ENCODE measurements at places on chromosomes 2 and 18.

DNA sequence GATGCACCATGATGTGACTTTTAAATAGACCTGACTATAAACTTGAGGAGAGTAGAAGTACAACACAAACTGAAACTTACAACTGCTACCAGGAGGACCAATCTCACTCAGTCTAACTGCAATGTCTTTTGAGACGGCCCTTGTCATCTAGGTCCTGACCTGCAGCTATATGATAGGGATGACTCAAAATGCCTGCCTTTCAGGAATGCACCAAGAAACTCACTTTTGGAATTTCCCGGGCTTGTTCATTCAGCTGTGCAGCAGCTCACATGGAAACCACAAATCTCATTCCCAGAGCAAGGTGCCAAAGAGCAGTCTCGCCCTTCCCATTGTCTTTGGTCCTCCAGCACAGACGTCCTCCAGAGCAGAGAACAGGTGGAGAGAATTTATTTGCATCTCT is 113.7 kb downstream of the SPOPL start:
- peak; percentile 92 for DNase-seq

- no peak for DNase-seq
Observed at GRCh38 chr2:42978175-42978886, 185.9 kb upstream of the HAAO start.

- DNase-seq = no peak
Observed at GRCh38 chr2:43515807-43516497, 79.9 kb downstream of the THADA start.

DNA sequence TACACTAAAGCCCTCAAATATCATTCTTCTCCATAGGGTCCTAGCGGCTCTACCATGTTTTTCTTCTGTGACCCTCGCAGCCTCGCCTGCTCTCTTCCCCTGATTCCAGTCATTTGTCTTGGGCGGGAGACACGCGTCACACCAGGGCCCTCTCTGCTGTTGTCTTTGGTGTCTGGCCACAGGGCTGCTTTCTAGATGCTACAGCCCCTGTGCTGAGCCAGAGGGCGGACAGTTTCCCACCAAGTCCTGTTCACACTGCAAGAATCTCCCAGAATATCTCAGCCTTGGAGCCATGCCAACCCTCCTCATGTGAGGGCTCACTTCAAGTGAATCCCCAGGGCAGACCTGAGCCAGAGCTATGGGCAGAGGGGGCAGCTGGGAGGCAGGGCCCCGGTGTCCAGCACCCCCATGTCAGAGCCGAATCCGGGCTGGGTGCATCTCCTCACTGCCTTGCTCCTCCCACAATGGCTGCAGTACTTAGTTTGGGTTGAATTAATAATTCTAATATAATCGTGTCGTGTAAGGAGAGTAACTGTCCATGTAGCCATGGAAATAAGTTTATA is 42.1 kb downstream of the DIPK1C start:
- DNase-seq = no peak

DNA sequence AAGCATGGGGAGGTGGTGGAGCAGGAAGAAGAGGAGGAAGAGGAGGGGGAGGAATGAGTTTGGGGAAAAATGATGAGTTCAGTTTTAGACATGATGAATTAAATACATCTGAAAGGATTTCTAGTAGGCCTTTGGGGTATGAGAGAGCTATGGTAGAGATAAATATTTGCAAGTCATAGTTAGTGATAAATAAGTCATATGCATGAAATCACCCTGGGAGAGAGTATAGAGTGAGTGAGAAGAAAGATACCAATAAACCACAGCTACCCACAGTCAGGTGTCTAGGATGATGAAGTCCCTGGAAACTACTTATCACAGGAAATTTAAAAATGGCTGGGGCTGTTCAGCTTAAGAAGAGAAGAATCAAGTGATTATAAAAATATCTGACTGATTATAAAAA is 240.5 kb downstream of the RDH14 start:
- DNase-seq = peak; percentile 58

DNA sequence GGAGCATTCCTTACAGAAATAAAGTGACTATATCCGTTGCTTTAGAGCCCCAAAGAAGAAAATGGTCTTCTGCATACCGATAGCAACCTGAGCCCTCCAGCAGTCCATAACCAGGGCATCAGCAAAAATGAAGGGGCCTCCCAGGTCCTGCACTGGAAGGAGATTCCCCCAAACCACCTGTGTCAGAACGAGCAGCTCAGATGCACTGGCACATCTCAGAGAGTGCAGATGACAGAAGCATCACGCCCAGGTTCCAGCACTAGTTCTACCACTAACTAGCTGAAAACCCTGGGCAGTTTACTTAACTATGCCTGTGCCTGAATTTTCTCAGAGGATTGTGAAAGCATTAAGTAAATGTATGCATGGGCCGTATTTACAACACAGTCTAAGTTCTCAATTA is 466.7 kb upstream of the MYT1L start:
- DNase-seq = no peak

DNA sequence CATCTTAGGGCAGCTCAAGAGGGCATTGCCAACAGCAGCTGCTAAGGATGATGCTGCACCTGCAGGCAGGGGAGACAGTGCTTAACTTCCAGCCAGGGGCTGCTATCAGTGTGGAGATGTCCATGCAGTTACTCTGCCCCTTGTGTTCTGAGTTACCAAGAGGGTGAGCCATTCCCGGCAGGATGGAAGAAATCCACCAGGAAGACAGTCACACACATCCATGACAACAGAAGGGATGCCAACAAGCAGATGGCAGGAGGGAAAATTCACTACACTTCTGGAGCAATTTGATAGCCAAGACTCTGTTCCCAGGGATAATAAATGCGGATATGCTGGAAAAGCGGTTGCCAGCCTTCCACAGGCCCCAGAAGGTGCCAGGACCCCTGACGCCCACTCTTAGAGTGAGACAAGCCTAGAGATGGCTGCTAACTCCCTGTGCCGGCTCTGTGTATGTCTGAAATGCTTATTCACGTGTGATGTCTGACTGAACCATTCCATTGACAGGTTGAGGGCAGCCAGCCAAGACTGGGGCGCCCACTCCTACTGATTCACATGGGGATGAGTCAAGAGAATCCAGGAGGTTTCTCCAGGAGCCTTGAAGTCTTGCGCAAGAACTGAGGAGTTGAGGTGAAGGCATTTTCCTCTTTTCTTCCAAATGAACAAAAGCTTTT is 24.5 kb downstream of the LOXHD1 start:
- DNase-seq = peak; percentile 82

DNA sequence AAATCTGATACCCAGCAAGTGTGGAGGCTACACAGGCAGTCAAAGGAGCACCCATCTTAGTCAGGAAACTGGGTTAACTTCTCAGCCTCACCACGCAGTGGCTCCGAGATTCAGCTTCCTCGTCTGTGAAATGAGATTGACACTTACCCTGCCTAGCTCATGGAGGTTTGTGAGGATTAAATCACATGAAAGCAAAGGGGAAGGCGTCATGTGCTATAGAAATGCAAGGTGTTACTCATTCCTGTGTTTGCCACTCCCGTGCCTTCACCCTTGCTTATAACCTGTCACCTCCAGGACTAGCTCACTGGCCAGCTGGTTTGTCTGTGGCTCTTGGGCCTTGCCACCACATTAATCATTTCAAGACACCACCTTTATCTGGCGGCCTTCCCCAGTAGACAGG is 118.9 kb upstream of the FOSL2 start:
- DNase-seq = no peak

GRCh38 chr2:16392647-16393499 is 272.8 kb downstream of the CYRIA start:
- no peak for DNase-seq

GRCh38 chr18:60232541-60232940 is 140.0 kb downstream of the MC4R start:
- peak; percentile 86 for DNase-seq

DNA sequence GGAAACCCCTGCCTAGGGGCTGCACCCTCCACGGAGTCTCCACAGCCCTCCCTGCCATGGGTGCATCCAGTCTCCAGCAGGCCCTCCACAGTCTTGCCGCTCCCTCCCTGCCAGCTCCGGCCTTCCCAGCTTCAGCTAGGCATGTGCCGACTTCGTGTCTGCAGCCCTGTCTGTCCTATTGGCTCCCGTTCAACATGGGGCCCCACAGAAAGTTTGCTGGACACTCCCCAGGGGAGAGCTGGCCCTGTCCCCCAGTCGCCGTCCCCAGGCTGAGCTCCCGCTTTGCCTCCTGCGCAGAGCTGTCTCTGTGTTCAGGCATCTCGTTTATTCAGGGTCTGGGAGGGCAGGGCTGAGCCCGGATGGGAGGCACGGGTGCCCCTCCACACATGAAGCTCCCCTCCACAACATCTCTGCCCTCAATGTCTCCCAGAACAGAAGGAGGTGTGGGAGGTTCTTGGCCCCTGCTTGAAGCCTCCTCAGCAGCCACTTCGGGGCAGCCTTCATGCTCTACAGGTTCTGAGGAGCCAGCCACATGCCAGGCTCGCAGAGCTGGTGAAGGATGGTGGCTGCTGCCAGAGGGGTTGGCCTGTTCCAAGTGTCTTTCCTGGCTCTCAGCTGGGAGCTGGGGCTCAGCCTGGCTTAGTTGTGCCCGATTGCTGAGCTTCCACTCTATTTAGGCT is 120.1 kb upstream of the PXDN start:
- no peak for DNase-seq

- DNase-seq = peak; percentile 42
Observed at GRCh38 chr2:186771850-186772463, 77.0 kb downstream of the ZSWIM2 start.

DNA sequence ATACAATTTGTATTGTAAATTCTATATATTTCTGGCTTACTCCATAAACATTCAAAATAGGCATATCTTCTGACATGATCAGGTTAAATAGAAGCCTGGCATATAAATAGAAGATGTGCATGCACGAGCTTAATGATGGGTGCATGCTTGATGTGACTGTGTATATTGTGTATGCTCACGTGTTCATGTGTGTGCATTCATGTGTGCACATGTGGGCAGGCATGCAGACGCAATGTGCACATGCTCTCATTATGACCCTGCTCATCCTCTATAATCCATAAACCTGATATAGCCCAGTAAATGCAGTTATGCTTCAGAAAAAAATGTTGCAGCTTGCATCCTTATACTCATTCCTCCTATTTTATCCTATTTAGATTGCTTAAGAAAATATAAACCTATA is 29.2 kb downstream of the RAB27B start:
- no peak for DNase-seq

DNA sequence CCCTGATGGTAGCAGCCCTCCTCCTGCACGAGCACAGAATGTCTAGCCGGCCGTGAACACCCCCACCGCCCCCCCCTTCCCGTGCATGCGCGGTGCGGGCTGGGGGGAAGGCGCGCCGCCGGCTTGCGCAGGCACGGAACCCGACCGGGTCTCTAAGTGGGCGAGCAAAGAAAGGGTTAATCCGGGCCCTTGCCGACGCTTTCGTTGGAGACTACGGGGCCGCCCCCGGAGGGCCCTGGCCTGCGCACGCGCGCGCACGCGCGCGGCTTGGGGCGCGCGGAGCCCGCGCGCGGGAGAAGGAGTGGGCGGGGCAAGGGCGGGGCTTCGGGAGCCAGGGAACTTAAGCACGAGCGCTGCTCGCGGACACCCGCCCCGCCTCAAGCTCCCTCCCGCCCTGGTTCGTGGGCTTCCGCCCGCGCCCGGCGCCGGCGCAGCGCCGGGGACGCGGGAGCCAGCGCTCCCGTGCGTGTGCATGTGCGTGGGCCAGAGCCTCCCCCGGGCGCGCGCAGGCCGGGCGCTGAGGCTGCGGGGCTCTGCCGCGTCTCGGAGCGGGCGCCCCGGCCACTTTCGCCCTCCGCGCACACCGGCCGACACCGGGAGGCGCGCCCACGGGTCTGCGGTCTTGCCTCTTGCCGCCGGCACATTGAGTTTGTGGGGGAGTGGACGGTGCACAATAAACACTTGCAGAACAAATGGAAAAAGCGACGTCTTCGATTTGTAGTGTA is 617 bp upstream of the ZBTB14 start:
- DNase-seq = peak; percentile 88

- DNase-seq = peak; percentile 67
Observed at GRCh38 chr2:134773759-134774742, 55.3 kb upstream of the TMEM163 start.

DNA sequence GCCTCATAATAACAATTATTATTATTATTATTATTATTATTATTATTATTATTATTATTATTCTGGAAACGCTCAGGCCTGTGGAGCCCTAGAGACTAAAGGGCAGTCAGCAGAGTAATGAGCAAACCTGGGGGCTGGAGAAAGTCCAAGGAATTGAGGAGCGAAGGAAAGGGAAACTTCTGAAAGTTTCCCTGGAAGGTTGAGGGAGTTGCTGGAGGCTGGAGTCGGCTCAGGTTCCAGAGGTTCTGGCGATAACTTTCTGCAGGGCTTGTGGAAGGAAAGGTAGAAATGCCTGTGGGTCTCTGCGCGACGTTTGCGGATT is 9.2 kb downstream of the POU3F3 start:
- no peak for DNase-seq

- no peak for DNase-seq
Observed at GRCh38 chr2:233430651-233431050, 76.4 kb downstream of the DGKD start.

DNA sequence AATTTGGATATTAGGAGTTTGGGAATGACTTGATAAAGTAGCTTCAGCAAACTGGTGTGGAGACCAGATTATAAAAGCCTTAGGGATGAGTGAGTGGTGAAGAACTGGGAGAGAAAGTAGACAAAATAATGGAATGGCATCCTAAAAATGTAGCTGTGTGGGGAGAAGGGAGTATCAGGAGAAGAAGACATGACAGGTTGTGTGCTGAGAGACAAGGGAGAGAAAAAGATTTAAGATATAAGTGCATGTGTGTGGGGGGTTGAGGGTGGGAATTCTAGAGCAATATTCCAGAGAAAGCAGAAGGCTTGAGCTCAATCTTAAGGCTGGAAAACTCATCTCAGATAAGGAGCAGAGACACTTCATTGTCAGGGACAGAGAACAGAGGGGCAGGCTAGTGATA is 159.5 kb downstream of the HNMT start:
- DNase-seq = peak; percentile 71

DNA sequence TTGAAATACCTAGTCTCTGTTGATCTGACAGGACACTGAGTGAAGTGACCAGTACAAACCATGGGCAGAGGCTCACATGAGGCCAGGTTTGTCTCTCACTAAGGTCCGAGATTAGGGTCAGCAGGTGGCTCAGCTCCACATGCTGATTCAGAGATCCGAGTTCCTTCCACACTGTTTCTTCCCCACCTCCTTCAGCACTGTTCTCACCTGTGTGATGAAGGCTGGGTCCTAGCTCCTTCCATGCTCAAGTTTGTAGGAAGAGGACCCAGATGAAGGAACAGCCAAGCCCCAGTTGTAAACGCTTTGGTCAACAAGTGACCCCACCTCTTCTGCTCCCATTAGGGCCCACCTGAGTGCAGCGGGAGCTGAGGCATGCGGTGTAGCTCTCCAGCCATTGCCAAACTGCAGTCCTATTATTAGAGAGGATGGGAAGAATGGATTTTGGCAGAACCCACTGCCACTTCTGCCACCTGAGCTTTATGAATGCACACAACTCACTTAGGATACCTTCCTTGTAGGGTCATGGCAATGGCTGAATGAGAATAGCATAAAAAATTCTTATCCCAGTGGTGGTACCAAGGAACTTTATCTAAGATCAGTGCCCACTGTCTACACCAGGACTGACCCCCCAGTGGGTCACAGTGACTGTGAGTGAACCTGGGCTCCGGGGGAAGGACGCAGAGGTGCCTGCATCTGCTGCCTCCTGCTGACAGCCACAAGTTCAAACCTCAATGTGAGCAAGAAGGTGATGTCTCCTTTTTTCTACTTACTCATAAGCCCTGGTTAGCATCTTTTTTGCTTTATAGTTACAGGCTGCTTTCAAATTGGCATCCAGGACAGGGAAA is 324.8 kb upstream of the HS6ST1 start:
- no peak for DNase-seq
